ENCODE measurements at places on chromosomes 5 and 9.

GRCh38 chr9:131685753-131686706 is 53.8 kb downstream of the RAPGEF1 start:
- DNase-seq, result no peak

DNA sequence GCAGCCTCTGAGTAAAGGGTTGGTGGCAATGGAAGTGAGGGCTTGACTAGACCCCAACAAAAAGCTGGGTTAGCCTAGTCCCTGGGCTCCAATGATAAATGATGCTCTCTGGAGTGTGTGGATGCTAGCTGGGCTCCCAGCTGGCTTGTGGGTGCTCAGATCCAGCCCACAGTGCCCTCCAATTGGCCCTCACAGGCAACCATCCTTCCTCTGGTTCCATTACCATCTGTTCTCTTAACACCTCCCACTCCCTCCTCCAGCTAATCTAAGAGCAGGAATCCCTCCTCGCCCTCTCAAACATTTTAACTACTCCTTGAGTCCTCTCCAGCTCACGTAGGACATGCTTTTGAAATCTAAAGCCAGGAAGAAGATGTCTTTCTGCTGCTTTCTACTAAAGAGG is 25.2 kb upstream of the FRMD3 start:
- no peak for DNase-seq

GRCh38 chr9:120441426-120442307 is 138.3 kb downstream of the CDK5RAP2 start:
- DNase-seq, result no peak

DNA sequence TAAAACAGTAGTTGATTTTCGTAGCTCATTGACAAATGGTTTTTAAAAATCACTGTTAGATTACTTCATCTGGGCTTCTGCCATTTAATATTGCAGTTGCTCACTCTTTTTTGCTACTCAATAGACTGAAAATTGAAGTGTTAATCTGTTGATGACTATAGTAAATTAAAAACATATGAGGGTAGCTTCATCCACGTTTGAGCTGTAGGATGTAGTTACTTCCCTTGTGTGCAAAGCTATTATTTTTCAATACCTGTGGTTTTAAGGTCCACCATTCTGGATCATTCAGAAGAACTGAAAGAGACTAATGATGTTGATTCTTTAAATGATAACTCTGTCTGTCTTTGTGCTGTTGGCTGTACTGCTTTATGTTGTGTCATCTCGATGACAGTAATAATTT is 74.7 kb downstream of the LNPEP start:
- no peak for DNase-seq

GRCh38 chr5:93819668-93820067 is 78.3 kb upstream of the POU5F2 start:
- no peak for DNase-seq

DNA sequence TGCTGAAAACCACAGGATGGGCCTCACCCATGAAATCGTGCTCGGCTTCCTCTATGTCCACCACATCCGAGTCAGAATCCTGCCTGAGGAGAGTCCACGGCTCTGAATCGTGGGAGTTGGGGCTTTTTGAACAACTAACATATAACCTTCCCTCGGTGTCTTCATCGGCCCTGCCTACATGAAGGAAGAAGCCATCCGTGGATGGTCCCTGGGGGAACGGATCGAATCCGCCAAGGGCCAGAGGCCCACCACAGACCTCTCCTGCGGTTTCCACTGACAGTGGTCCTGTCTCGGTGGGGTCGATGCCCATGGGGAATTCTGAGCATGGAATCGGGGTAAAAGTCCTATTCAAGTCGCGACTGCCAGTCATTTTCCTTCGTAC is 85.0 kb downstream of the CAMSAP1 start:
- DNase-seq, result no peak

DNA sequence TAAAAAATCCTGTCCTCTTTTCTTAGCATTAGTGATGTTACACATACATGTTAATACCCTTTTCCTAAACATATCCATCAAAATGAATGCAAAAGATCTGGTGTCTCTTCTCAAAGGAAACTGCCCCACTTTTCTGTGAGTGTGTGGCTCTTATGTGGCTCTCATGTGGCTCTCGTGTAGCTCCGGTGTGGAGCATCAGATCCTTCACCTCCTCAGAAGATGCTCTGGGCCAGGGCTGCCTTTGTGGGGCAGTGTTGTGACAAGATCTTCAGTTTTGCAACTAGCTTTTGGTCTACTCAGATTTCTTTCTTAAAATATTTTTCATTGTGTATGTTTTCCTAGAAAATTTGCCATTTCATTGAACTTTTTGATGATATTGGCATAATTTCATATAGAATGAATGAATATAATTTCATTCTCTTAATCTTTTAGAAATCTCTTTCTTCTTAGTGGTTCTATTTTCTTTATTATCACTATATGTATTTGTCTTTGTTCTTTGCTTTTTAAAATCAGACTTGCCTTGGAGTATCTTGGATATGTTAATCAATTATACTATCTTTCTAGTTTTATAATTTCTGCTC is 19.4 kb downstream of the GARNL3 start:
- DNase-seq, result no peak

DNA sequence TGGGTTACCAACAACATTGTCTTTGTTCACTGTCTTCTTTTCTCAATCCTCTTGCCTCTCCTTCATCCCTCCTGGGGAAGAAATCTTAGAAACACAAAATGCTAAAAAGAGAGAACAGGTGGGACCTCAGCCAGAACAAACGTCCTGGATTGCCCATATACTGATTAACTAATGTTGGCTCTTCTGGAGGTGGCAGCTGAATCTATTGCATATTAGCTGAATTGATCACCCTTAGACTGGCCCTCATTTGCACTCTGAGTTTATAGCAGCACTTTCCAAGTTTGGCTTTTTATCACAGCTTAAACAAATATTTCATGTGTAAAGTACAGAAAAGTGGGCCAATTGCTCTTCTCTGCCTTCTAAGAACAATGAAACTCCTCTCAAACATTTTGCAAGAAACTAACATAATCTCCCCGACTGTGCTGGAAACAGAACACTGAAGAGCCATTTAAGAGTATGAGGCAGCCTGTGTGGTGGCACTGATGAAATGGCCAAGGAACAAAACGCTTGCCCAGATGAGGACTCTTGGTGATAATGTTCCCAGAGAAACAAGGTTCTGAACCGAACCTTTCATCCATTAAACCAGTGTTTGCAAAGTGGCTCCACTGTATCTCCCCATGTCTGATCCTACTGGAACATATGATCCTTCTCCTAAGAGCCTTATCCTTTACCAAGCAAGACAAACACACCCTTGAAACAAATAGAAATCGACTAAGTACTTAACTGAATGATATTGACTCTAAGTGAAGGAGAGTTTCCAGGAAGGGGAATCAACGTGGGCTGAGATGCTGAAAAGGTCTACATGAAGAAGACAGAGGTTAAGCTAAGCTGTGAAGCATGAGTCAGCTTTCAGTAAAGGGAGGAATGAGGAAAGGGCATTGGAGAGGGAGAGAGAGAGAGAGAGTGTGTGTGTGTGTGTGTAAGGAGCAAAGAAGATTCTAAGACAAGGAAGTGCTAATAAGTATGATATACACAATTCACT is 83.2 kb upstream of the LIFR start:
- no peak for DNase-seq

GRCh38 chr9:126114850-126115460 is 211.7 kb upstream of the MVB12B start:
- no peak for DNase-seq

Data from NCI-H2081 (cell line).